Body of pancreas (tissue), 4 donors: ENCODE measurements at places on chromosomes 3 and 15.

DNA sequence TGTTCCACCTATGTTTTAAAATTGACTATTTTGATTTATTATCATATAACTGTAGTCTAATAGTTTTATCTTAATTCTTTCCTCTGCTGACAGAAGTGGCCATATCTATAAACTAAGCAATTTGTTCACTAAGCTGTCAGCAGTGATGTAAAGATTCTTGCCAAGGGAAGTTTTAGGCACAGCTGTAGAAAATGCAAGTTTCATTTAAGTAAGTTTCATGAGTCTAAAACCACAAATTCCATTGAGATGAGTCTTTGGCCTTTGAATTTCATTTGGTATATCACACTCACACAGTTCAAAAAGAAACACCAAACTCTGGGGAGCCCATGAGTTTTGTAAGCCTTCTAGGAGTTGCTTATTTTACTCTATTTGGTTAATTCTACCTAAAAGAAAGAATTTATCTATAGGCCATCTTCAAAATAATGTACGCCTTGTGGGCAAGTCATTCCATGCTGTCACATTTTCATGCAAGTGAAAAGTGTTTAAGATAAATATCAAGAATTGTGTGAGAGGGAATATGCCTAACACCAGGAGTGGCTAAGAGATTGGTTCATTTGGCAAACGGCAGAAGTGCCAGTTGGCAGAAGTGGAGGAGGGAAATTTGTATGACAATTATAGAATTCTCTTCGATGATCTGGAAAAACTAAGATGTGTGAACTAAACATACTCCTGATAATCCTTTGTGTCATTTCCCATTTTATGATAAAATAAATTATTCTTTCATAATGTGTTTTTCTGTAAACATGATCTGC lies 292.9 kb downstream of the ZIC4 start:
- no peaks in the 10 kb centered on the region for H3K4me1 ChIP-seq
- no peak overlapping the region for H3K4me3 ChIP-seq
- no peak overlapping the region for H3K27ac ChIP-seq
- no peak for DNase-seq
- H3K27me3 ChIP-seq = no peaks in the 10 kb centered on the region

DNA sequence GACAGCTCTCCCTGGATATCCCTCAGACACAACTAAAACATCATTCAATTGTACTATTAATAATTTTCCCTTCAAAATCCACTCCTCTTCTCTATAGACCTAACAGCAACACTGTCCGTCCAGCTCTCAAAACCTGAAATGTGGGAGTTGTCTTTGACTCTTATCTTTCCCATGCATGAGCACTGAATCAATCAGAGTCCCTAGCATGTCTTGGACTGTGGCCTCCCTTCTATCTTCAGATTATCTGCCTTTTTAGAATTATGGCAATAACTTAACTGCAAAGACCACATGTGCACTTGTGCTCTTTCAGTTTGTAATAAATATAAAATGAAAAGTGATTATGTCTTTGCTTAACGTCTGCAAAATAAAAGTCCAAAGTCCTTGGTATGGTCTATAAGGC lies 107.0 kb downstream of the UBE3A start:
- H3K27ac ChIP-seq = no peak overlapping the region
- H3K27me3 ChIP-seq = no peaks in the 10 kb centered on the region
- H3K4me1 ChIP-seq = no peaks in the 10 kb centered on the region
- H3K36me3 ChIP-seq = no peaks in the 10 kb centered on the region
- H3K4me3 ChIP-seq = no peak overlapping the region

- no peaks in the 10 kb centered on the region for H3K36me3 ChIP-seq
- no peak overlapping the region for H3K27ac ChIP-seq
- no peaks in the 10 kb centered on the region for H3K27me3 ChIP-seq
- DNase-seq = no peak
- no peak overlapping the region for H3K4me3 ChIP-seq
Observed at GRCh38 chr15:61681676-61682075, 378.6 kb downstream of the VPS13C start.

DNA sequence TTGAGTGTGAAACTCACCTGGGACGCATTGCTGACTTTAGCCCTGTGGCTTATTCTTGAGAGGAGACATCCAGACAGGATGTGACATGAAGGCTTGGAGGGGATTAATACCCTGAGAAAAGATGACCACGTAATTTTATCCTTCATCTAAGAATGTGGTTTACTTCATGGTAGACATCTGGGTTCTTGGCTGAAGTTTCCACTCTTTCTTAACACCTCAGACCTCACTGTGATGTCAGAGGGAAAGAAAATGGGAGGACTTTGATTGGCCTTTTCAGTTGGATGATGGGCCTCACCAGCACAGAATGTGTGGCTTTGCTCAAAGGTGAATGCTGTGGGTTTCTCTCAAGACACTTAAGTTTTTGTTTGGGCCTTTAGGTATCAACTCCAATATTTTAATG lies 16.5 kb downstream of the GORASP1 start:
- H3K4me1 ChIP-seq = peaks cover 8% of the 10 kb centered on the region
- H3K27me3 ChIP-seq = no peaks in the 10 kb centered on the region
- no peak overlapping the region for H3K4me3 ChIP-seq
- H3K27ac ChIP-seq = no peak overlapping the region
- DNase-seq = no peak
- H3K36me3 ChIP-seq = peaks cover 6% of the 10 kb centered on the region

GRCh38 chr15:74608786-74609185 lies 6.8 kb upstream of the CLK3 start:
- H3K27ac ChIP-seq = no peak overlapping the region
- no peak for DNase-seq
- no peak overlapping the region for H3K4me3 ChIP-seq
- no peaks in the 10 kb centered on the region for H3K27me3 ChIP-seq

DNA sequence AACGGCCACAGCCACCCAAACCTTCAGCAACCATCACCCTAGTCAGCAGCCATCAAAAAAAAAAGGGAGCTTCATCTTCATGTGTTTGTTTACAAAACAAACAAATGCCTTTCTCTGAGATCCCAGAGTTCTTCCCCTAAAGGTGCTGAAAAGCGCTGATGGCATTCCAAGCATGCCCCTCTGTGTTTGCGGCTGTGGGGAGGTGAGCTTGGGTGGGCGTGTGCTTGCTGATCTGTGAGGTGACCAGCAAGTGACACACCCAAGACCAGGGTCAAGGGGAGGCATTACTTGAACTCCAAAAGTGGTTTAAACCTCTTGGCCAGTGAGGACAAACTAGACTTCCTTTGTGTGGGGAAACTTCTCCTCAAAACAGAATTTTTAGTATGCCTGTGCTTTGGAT lies 81.5 kb downstream of the DHX36 start:
- no peak overlapping the region for H3K4me3 ChIP-seq
- H3K4me1 ChIP-seq = no peaks in the 10 kb centered on the region
- no peaks in the 10 kb centered on the region for H3K27me3 ChIP-seq
- DNase-seq = no peak
- no peak overlapping the region for H3K27ac ChIP-seq

DNA sequence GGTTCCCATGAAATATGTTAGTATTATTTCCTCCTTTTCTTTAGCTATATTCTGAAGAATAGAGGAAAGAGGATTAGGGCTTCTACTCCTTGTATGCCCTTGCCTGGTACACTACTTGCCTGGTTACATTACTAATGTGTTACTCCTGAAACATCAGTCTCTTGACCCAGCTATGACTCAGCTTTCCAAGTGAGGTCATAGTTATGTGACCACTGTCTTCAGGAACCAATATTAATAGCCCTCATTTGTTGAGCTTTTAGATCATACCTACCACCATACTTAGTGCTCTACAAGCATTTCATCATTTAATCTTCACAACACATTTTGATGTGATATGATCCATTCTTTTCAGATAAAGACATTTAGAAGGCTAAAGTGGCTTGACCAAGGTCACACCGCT lies 60.3 kb downstream of the CMSS1 start:
- no peak overlapping the region for H3K27ac ChIP-seq
- peaks cover 14% of the 10 kb centered on the region for H3K4me1 ChIP-seq
- H3K4me3 ChIP-seq = no peak overlapping the region
- DNase-seq = no peak
- no peaks in the 10 kb centered on the region for H3K36me3 ChIP-seq

GRCh38 chr15:66964111-66964738 lies 101.2 kb upstream of the SMAD3 start:
- H3K27ac ChIP-seq = no peak overlapping the region
- no peaks in the 10 kb centered on the region for H3K36me3 ChIP-seq

DNA sequence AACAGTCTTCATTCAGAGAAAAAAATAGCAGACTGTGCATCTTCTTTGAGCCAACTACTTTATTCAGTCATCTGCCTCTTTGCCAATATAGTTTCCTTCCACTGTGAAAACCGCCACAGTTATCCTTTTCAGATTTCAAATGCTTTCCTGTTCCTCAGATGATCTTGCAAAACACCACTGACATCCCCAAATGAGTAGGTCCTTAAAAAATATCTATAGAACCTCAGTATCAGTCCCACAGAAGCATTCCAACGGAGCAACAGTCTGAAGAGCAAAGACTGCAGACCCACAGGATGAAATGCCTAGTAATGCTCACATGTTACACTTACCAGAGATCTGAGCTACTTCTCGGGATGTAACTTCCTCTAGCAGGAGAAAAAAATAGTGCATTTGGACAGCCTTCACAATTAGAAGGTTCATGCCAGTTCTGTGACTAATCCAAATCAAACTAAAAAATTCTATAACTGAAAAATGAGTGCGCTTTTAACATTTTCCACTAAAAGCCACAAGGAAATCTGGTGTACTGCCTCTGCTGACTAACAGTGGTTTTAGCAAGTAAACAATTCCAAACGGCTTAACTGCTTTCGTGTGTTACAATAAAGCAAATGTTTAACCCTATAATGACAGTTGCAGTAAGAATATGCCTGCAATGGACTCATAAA lies at the start of gene ANKRD28:
ANKRD28 (minus strand) TSS at position 338 of the 662 bp plus-strand sequence. CDS start 1,458 bp downstream, outside the sequence.
- no peaks in the 10 kb centered on the region for H3K36me3 ChIP-seq
- H3K27me3 ChIP-seq = no peaks in the 10 kb centered on the region
- no peak within 1 kb of the TSS for H3K4me3 ChIP-seq
- peak within 1 kb of the TSS; percentile 0 for H3K27ac ChIP-seq

DNA sequence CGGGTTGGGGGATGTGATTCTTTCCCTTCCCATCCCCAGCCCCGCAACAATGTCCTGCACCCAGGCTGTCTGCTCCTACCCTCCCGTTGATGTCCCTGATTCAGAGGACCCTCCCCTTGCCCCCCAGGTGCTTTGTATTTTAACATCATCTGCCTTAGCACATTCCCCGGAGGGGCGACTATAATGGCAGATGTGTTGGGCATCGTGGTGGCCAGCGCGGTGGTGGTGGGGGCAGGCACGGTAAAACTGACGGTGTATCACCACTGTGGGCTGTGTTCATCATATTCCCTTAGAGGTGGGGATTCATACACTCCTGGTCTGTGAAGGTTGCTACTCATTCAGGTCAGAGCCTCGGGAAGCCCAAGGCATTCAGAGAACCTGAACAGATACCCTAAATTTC lies 173.0 kb downstream of the ADAMTS17 start:
- H3K4me1 ChIP-seq = no peaks in the 10 kb centered on the region
- H3K27me3 ChIP-seq = no peaks in the 10 kb centered on the region
- DNase-seq = no peak
- no peak overlapping the region for H3K27ac ChIP-seq

DNA sequence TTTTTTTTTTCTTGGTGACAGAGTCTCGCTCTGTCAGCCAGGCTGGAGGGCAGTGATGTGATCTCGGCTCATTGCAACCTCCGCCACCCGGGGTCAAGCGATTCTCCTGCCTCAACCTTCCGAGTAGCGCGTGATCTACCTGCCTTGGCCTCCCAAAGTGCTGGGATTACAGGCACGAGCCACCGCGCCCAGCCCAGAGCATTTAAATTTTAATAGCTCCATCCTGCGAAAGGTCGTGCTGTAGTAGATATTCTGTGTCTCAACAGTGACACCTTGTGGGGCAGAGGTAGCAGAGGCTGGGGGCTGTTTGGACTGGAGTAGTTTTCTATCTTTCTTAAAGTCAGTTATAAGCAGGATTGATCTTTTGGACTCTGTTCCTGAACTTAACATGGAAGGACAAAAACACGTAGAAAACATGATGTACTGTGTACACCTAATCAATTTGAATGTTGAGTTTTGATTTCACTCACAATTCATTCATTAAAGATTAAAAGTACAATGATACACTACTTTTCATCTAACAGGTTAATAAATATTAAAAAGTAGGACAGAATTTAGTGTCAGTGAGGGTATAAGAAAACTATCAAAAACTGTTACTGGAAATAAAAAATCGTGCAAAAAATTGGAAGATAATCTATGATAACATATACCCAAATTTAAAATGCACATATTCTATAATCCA lies 11.0 kb upstream of the PDCD6IP start:
- H3K4me3 ChIP-seq = no peak overlapping the region
- H3K4me1 ChIP-seq = peaks cover 5% of the 10 kb centered on the region
- no peaks in the 10 kb centered on the region for H3K27me3 ChIP-seq

GRCh38 chr15:79978655-79979514 lies 7.9 kb upstream of the BCL2A1 start:
- H3K27ac ChIP-seq = no peak overlapping the region
- H3K36me3 ChIP-seq = no peaks in the 10 kb centered on the region
- H3K27me3 ChIP-seq = no peaks in the 10 kb centered on the region
- DNase-seq = no peak
- H3K4me1 ChIP-seq = no peaks in the 10 kb centered on the region

- H3K27ac ChIP-seq = no peak overlapping the region
- H3K4me1 ChIP-seq = no peaks in the 10 kb centered on the region
- no peak overlapping the region for H3K4me3 ChIP-seq
- no peaks in the 10 kb centered on the region for H3K27me3 ChIP-seq
- no peaks in the 10 kb centered on the region for H3K36me3 ChIP-seq
Observed at GRCh38 chr3:182913889-182914288, 66.4 kb downstream of the DCUN1D1 start.

DNA sequence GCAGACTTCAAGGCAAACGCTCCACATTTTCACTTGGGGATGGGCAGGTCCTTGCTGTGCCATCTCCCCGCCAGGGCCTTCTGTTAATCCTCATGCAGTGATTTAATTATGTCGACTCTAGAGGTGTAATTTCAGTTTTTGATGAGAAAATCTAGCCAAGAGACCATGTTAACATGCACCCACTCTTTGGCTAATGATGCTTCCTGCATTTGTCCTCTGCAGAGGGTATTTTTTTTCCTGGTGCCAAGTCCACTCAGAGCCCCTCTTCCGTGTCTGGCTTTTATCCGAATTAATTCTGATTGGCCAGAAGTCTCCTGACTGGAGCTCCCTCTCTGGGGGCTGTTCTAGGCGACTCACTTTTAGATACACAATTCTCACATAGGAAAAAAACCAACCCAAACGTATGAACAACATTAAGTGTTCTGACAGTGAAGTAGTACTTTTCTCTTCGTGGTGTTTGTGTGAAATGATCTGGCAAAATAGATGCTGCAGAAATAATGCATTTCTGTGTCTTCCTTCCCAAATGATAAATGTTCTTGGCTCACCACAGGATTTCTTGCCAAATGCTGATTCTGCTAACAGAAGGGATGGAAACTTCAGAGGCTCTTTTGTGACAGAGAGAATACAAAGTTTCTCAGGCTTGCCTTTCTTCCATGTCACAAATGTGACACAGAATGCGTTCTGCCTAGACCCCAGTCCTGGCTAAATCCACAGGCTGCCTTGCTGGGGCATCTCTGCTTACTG lies 190.0 kb downstream of the CACNA2D3 start:
- H3K27ac ChIP-seq = no peak overlapping the region
- H3K27me3 ChIP-seq = no peaks in the 10 kb centered on the region
- no peak for DNase-seq
- H3K36me3 ChIP-seq = no peaks in the 10 kb centered on the region
